ENCODE measurements at places on chromosomes 7 and 10.

DNA sequence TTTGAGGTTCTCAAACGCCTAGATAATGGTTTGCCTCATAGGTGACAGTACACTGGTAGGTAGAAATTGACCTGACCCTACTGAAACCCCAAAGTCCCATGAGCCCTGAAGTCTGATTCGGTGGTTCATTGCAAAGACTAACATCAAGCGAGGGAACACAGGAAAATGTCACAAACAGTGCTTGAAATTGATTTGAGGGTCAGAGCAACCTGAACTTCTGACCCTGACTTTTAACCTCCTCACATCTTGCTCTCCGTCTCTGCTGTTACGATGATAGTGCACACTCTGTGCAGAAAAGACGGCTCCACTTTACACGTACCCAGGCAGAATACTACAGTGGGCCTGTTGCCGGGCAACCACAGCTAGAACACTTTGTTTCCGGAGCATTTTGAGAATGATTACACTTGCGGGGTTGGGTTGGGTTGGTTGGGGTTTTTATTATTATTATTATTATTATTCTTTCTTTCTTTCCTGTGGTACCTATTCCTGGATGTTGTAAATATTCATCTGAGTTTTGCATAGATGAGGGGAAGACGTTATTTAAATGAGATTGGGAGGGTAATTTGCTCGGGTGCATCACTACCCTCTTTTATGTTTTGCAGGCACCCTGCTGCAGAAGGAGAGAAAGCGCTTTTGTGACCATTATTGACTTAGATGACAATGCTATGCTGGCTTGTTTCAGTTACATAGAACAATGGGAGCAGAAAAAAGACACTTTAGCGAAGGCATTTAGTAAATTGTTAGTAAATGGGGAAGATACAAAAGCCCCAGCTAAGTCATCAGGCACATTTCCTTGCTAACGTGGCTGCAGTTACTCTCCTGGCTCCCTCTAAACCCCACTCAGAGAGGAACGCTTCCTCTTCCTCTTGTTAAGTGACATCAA, 438.1 kb upstream of the NRP1 start:
- DNase-seq: peak; percentile 18

DNA sequence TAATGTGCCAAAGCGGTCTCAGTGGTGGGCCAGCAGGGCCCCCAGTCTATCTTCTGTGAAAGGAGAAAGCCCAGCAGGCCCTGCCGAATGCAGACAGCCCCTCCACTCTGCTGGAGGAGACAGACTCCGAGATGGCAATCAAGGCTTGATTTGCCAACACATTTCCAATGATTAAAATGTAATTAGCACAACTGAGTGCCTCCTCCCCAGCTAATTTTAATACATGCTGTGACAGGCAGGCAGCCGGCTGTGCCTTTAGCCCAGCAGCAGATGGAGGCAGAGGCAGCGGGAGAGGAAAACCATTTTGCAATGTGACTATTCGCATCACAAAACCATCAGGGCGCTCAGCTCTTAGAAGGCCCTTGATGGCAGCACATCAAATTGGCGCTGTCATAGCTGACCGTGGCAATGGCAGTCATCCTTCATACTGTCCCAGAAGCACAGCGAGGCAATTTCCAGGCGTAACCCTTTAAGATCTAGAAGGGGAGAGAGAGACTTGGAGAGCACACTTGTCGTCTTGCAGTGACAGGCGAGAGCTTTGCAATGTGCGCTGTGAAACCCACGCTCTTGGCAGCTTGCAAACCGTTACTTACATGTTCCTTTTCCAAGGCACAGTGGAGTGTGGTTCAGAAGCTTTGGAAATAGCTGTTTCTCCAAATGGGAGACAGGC, 714.8 kb upstream of the GALNT17 start:
- no peak for DNase-seq

- peak; percentile 64 for DNase-seq
Observed at GRCh38 chr7:74544706-74545469, 91.2 kb downstream of the GTF2IRD1 start.

GRCh38 chr7:109259151-109259550, 689.5 kb downstream of the DNAJB9 start:
- no peak for DNase-seq

- DNase-seq: peak; percentile 62
Observed at GRCh38 chr7:91784469-91784868, 96.0 kb downstream of the MTERF1 start.
